Uterine smooth muscle cell (primary cell): ENCODE measurements at places on chromosomes 2 and 18. TPM values are rescaled to one million over a fixed set of nuclear protein-coding genes. Genes with fewer than 3 reads are reported as not detected.

Gene ALK
- under 0.01 TPM in 1 of 2 replicates, not detected in the other for total RNA-seq

Gene GPC1
- total RNA-seq = 70.9 and 115 TPM in 2 replicates

Gene LYPD1
- total RNA-seq = 0.22 and 1.1 TPM in 2 replicates

Gene CAB39
- total RNA-seq = 78.4 and 87.0 TPM in 2 replicates

Gene CD8B
- total RNA-seq = not detected in 2 replicates

Gene TNS1
- 64.6 and 97.8 TPM in 2 replicates for total RNA-seq

Gene CTDP1
- 26.5 and 27.4 TPM in 2 replicates for total RNA-seq

Gene ZBTB7C
- total RNA-seq = not detected in 2 replicates

Gene STEAP3
- 23.6 and 33.5 TPM in 2 replicates for total RNA-seq

Gene IL18RAP
- total RNA-seq = not detected in 2 replicates

Gene NFATC1
- total RNA-seq = 1.7 and 2.1 TPM in 2 replicates

Gene ANKRD62
- not detected in 2 replicates for total RNA-seq

Gene TXNL1
- total RNA-seq = 57.1 and 71.8 TPM in 2 replicates

Gene ALLC
- 0.25 TPM in 1 of 2 replicates, not detected in the other for total RNA-seq

Gene PCARE
- not detected in 2 replicates for total RNA-seq

Gene TMEM169
- 0.37 and 0.66 TPM in 2 replicates for total RNA-seq

Gene GAL3ST2
- 0.25 and 0.44 TPM in 2 replicates for total RNA-seq

Gene LCT
- total RNA-seq = under 0.01 TPM in 2 replicates

Gene UBR3
- total RNA-seq = 51.0 and 54.5 TPM in 2 replicates

Gene RAB17
- 0.11 and 0.12 TPM in 2 replicates for total RNA-seq

Gene CD28
- total RNA-seq = not detected in 2 replicates

Gene TTN
- 1.7 and 3.9 TPM in 2 replicates for total RNA-seq

Gene AKAIN1
- total RNA-seq = not detected in 2 replicates

Gene ICA1L
- total RNA-seq = 6.2 and 6.4 TPM in 2 replicates

Gene UBXN2A
- 11.6 and 13.9 TPM in 2 replicates for total RNA-seq

Gene SCYGR4
- total RNA-seq = not detected in 2 replicates
